Cardiac muscle cell (in vitro differentiated cells and primary cell): ENCODE measurements at places on chromosomes 7 and 10.

GRCh38 chr7:54664235-54665228 lies 94.5 kb downstream of the SEC61G start:
- peak; percentile 81 for DNase-seq

DNA sequence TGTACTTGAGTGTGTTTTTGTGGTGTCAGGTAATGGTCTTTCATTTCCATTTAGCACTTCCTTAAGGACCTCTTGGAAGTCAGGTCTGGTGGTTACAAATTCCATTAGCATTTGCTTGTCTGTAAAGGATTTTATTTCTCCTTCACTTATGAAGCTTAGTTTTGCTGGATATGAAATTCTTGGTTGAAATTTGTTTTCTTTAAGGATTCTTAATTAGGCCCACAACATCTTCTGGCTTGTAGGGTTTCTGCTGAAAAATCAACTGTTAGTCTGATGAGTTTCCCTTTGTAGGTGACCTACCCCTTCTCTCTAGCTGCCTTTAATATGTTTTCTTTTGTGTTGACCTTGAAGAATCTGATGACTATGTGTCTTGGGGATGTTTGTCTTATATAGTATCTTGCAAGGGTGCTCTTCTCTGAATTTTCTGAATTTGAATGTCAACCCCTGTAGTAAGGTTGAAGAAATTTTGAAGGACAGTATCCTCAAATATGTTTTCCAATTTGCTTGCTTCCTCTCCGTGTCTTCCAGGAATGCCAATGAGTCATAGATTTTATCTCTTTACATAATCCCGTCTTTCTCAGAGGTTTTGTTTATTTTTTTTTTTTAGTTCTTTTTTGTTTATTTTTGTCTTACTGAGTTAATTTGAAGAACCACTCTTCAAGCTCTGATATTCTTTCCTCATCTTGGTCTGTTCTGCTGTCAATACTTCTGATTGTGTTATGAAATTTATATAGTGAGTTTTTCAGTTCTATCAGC lies 70.2 kb downstream of the SLC39A12 start:
- no peak for DNase-seq

DNA sequence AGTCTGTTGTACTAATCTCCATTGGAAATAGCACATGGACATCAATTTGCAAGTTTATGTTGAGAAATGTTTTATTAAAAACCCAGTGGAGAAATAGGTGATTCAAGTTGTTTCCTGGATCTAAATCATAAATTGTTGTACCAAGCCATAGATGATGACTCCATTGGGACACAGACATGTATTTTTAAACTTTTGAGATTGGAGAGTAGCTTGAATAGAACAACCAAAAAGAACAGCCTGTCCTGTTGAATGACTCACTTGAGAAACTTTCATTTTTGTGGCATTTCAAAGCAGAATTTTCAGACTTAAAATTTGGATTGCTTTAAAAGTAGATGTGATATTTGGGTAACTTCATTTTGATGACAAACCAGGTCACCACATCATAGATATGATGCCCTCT lies 197.5 kb downstream of the GPAM start:
- no peak for DNase-seq

DNA sequence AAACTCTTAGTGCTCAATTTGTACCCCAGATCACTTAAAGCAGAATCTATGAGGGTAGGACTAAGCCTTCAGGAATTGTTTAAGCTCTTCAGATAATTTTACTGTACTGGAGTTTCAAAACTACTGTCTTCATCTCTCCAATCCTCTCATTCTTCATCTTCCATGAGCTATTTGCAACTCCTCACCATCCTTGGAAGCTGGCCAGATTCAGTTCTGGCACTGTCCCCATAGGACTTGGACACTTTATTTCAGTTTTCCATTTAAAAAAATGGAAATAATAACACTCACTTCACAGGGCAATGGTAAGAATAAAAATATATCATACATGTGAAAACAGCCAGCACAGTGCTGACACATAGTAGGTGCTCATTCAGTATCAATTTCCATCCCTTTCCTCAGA lies 74.6 kb downstream of the PPP1R17 start:
- no peak for DNase-seq

DNA sequence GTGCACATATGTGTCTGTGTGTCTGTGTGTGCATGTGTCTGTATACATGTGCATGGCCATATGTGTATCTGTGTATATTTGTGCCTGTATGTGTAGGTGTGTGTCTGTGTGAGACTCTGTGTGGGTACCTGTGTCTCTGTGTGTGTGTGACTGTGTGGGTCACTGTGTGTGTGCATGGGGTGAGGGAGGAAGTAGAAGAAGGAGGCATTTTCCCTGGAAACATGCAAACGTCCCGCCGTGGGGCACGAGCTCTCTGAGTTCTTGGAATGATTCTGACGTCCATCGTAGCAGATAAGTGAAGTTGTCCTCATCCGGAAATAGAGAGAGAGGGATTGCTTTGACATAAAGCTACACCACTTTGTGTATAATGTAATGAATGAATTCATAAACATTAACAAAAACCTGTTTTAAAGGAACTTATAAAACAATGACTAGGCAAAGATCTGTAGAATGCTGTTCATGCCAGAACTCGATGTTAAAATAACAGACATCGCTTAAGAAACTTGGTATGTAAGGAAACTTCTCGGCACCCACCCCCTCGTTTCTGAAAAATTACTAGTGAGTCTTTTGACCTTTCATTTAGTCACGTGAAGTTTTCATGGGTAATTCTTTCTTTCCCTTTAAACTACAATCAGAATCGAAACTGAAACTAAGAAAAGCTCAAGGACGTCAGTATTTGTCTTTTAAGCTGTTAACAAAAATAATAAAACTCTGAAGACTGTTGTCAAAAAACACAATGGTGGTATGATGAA lies 43.6 kb upstream of the KLF6 start:
- DNase-seq: peak; percentile 81

DNA sequence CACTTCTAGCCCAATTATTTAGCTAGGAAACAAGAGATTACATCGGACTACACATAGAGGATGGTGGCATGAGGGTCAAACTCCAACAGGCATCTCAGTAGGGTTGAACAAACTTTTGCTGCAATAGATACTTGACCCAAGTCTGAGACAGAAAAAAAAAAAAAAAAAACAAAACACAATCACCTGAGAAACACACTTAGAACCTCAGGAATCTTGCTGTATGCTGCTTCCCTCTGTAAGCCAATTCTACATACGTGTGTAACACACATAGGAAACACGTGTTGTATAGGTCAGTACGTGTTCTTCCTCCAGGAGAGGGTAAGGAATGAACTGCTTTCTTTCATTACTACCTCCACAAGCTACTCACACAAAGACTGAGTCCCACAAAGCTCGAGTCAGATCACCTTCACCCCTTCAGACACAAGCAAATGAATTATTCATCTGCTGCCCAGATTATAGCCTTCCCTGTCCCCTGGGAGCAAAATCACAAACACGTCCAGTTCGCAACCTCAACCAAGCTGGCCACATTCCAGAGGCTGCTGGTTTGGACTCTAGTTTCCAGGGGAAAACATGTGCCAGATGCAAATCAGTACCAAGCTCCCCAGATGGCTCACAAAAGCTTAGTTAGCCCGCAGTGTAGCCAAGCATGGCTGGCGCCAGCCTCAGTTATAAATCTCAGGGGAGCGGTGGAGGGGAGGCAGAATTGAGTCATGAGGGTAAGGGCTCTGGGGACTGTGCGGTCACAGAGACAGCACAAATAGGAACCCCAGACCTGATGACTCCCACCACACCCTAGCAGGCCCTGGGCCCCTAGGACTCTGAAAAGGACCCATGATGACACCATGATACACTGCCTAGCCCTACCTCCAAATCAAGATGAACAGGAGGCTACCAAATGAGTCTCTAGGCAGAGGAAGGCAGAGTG lies 15.1 kb downstream of the PSAP start:
- DNase-seq: peak; percentile 96

DNA sequence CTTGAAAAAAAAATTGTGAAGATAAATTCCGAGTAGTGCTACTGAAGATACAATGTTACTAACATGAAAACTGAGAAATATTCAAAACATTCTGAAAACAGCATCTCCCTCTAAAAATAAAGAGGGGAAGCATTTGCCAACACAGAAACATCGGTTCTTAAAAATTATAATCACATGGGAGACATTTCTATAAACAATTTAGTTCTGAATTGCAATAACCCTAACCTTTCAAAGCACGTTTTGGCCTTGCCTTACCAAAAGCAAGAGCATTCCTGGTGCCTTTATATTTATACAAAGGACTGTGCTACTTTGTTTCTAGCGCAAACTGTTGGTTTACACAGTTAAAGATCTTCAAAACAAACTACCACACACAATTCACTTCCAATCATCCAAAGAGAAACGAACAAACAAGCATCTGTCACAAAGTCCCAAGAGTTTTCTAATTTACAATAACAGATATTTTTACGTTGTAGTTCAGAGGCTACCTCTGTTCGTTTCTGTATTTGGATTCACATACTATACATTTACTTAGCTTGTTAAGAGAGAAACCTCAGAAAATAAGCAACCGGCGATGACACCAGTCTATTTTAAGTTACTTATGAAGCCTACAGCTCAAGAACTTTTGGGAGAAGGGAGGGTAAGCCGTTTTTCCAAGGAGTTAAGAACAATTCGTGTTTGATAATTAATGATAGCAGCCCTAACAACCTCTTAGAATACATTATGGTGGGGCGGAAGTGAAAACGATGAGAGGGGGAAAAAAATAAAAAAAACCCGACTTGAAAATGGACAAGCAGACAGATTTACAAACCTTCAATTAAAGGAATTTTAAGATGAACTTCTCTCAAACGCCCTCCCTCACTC lies 1.3 kb downstream of the ABI1 start:
- DNase-seq: peak; percentile 32

GRCh38 chr10:79116368-79116767 lies 47.6 kb downstream of the ZMIZ1 start:
- DNase-seq: no peak

- no peak for DNase-seq
Measured at GRCh38 chr7:75885036-75885435, 6.2 kb downstream of the RHBDD2 start.

DNA sequence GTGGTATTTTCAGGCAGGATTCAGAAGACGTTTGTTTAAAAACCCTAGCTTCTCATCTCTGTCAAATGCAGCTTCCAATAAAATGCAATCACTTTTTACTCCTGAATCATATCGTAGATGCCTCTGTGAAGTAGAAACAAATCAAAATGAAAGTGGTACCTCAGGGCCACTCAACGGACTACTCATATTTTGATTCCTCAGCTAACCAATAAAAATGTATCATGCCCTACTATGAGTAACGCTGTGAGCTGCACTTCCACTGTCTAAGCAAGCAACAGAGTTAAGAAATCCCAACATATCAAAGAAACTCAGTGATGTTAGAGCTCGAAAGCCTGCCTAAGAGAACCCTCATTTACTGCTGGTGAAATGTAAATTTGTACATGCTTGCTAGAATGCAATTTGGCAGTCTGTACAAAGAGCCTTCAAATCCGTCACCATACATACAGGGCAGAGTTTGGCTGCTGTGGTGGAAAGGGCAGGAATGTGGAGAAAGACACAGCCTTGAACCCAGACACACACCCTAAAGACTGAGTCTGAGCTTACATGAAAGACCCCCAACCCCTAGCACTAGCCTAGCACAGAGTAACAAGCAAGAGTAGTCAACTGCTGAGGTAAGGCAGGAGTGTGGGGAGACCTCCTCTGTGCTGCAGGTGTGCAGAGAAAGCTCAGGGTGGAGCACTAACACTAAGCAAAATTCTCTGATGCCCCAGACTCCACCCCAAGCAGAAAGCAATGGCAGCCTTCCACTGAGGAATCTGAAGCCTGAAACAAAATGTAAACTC lies 151.5 kb downstream of the ANK3 start:
- DNase-seq: peak; percentile 62

- DNase-seq: no peak
Measured at GRCh38 chr7:27051451-27051850, 44.3 kb downstream of the HOXA1 start.

DNA sequence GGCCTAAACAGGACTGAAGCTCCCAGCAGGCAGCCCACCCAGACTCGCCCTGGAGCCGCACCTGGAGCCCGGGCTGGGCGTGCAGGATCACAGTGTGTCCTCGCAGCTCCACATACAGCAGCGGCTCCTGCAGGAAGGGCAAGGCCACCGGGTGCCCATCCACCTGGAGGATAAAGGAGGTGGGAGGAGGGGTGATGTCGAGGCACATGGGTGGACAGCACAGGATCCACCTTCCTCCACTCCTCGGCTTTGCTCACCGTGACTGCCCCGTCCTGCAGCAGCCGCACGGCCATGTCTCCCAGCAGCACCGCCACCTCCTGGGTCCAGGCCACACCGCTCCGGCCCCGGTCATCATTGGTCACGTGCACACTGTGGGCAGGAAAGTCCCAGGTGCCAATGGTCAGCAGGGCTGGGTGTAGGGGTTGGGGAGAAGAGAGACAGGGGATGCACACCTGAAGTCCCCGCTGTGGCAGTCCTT lies 16.8 kb downstream of the ATP6V1F start:
- no peak for DNase-seq

DNA sequence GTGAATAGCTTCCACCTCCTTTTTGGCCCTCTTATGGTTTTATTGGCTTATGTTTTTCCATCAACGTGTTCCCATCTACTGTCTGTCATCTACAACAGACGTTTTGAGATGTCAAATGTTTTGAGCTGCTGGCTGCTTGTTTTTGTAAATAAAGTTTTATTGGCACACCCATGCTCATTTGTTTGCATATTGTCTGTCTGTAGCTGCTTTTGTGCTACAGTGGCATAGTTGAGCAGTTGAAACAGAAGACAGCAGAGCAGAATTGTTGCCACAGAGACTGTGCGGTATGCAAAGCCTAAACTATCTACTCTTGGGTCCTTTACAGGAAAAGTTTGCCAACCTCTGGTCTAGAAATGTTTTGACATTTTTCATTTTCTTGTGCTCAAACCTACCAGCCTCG lies 88.7 kb downstream of the VPS50 start:
- DNase-seq: no peak

DNA sequence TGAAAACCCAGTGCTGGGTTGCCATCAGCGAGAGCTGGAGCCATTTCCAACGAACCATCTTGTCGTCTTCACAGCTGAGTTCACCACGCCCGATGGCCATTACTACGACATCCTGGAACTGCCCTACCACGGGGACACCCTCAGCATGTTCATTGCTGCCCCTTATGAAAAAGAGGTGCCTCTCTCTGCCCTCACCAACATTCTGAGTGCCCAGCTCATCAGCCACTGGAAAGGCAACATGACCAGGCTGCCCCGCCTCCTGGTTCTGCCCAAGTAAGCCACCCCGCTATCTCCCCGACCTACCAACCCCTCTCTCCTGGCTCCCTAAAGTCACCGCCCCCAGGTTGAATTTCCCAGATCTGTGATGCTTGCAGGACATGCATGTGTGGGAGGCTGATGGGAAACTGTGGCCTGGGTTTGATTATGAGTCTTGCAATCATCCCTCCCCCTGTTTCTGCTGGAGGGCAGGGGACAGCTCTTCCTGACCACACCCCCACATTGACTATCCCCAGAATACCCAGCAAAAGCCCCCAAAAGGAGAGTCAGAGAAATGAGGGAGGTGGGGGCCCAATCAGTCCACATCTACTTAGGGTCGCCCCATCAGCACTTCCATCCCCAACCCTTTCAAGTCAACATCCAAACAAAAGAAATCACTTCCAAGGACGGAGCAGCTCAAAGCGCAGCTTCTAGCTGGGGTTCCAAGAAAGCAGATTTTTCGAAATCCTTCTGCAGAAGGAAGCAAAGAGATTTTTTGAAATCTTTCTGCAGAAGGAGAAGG lies 6.9 kb downstream of the SERPINE1 start:
- no peak for DNase-seq
